ENCODE measurements at places on chromosomes 13 and 19. TPM values are rescaled to one million over a fixed set of nuclear protein-coding genes. Genes with fewer than 3 reads are reported as not detected.

DNA sequence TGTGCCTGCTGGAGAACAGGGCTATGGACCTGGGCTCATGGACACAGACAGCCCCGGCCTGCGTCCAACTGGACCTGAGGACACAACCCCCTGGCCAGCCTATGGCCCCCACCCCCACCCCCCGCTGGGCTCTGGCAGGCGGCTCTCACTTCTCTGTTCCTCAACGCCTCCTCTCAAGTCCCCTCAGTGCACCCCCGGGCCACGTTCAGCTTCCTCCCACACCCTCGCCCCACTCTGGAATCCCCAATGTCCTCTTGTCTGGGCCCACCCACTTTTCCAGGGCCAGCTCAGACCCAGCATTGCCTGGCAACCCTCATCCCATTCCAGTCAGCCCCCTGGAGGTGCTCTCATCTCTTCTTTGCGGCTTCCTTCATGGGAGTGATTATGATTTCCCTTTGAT is 130.2 kb upstream of the SPACA7 start:
- no peak overlapping the region for H3K4me3 ChIP-seq
- H3K36me3 ChIP-seq: no peaks in the 10 kb centered on the region
- DNase-seq: peak; percentile 50
- H3K4me1 ChIP-seq: no peaks in the 10 kb centered on the region
- H3K27me3 ChIP-seq: no peaks in the 10 kb centered on the region
- H3K27ac ChIP-seq: no peak overlapping the region

ZIC2 gene
- not detected for total RNA-seq

- no peak overlapping the region for H3K4me3 ChIP-seq
- H3K27me3 ChIP-seq: peaks cover 60% of the 10 kb centered on the region
- H3K4me1 ChIP-seq: no peaks in the 10 kb centered on the region
- no peak overlapping the region for H3K27ac ChIP-seq
Measured at GRCh38 chr19:29532097-29532496, 6.3 kb downstream of the VSTM2B start.

DNA sequence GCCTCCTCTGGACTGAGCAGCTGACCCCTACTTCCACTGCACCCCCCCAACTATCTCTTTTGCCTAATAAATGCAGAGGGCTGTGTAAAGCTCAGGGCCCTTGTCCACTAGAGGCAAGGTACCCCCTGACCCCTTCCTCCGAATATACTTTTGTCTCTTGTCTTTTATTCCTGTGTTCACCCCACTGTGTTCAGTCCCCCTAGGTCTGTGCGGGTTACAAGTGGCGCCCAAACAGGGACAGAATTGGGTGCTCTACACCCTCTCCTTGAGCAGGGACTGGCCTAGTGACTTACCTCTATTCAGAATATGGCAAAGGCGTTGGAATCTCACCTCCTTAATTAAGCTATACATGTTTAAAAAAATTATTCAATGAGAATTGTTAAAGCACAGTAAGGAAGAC is 15.0 kb downstream of the ZNF350 start:
- no peak for DNase-seq
- H3K4me3 ChIP-seq: no peak overlapping the region
- H3K27ac ChIP-seq: no peak overlapping the region
- H3K27me3 ChIP-seq: no peaks in the 10 kb centered on the region
- peaks cover 76% of the 10 kb centered on the region for H3K36me3 ChIP-seq
- no peaks in the 10 kb centered on the region for H3K4me1 ChIP-seq

GRCh38 chr13:44274771-44275205 is 98.8 kb upstream of the SERP2 start:
- DNase-seq: no peak
- H3K27ac ChIP-seq: peak overlapping the region; percentile 84
- no peaks in the 10 kb centered on the region for H3K27me3 ChIP-seq

DNA sequence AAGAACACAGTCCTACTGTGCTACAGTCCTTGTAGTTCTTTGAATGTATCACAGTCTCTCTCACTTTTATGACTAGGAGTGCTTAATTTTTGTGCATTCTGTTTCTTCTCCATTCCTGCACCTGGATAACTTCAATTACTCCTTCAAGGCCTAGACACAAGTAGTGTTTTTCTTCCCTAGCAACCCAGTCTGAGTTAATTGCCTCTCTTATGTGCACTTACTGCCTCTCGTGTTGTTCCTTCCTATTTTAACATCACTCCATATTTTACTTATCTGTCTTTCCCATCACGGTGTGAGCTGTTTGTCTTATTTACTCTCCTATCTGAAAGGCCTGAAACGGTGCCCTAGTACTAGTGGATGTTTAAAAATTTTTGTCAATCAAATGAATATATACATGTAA is 101.5 kb downstream of the HS6ST3 start:
- no peaks in the 10 kb centered on the region for H3K27me3 ChIP-seq
- peak overlapping the region; percentile 8 for H3K27ac ChIP-seq
- H3K4me1 ChIP-seq: no peaks in the 10 kb centered on the region
- DNase-seq: no peak
- no peak overlapping the region for H3K4me3 ChIP-seq

GRK1 gene
- not detected for total RNA-seq

IGFL2 gene
- total RNA-seq: not detected

- H3K4me3 ChIP-seq: peak overlapping the region; percentile 2
- H3K36me3 ChIP-seq: no peaks in the 10 kb centered on the region
- no peak overlapping the region for H3K27ac ChIP-seq
- DNase-seq: no peak
- peaks cover 31% of the 10 kb centered on the region for H3K4me1 ChIP-seq
Measured at GRCh38 chr19:48498595-48499311, 12.9 kb downstream of the LMTK3 start.

- no peaks in the 10 kb centered on the region for H3K36me3 ChIP-seq
- DNase-seq: no peak
- no peak overlapping the region for H3K27ac ChIP-seq
- no peak overlapping the region for H3K4me3 ChIP-seq
- no peaks in the 10 kb centered on the region for H3K27me3 ChIP-seq
Measured at GRCh38 chr13:60318186-60318585, 78.8 kb upstream of the TDRD3 start.

DNA sequence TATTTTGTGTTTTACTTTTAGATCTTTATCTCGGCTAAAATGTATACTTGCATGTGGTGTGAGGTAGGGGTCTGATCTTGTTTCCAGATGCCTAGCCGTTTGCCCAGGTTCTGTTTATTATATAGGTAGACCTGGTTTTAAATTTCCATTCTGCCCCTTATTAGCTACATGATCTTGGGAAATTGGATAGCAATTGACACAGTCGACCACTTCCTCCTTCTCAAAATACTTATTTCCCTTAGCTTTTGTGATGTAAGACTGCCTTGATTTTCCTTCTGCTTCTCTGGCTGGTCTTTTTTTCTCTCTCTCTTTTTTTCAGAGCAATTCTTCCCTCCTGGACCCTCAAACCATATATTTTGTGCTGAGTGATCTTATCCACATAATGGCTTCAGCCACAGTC is 3.0 kb upstream of the PGLYRP1 start:
- no peak for DNase-seq
- no peak overlapping the region for H3K4me3 ChIP-seq
- H3K4me1 ChIP-seq: no peaks in the 10 kb centered on the region
- no peaks in the 10 kb centered on the region for H3K36me3 ChIP-seq
- H3K27ac ChIP-seq: no peak overlapping the region
- peaks cover 11% of the 10 kb centered on the region for H3K27me3 ChIP-seq

DNA sequence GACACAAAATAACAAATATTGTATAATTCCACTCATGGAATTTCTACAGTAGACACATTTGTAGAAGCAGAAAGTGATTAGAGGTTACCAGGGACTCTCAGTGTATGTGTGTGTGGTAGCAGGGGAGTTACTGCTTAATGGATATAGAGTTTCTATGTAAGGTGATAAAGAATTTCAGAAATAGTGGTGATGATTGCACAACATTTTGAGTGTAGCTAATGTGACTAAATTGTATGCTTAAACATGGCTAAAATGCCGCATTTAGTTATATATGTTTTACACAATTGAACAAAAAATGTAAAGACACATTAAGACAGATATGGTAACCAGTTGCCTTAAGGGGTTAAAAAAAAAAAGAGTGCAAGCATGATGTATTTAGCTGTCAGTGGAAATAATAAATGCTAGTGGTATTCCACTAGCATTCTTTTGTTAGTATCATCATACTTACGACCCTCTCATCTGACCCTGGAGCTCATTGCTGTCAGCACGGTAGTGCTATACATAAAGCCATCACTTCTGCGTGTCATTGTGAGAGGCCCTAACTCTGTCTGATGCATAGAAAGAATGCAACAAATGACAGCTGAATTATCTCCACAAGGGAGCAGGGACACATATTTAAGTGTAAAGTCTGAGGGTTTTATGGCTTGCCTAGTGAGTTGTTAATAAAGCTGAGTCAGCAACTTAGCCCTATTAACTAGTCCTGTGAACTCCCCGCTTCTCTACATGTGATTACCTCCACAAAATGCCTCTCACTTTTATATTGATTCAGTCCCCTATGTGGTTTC is 134.1 kb upstream of the RXFP2 start:
- no peak overlapping the region for H3K27ac ChIP-seq
- no peaks in the 10 kb centered on the region for H3K27me3 ChIP-seq
- no peak for DNase-seq
- no peaks in the 10 kb centered on the region for H3K36me3 ChIP-seq

DNA sequence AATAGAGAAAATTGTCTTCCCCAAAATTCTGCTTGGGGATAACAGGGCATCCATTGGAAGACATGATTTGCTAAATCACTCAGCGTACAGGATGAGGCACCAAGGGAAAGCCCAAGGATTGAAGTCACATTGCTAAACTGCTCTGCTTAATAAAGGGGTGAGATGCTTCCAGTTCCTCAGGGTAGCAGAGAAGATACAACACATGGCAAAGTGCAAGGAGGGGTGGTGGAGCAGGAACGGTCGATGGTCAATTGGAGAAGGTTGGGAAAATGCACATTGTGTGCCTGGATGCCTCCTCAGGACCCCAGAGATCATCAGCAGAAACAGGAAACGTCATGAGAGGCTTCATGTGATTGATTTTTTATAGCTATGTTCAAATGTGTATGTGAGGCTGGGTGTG is 116.3 kb upstream of the SOX1 start:
- no peaks in the 10 kb centered on the region for H3K4me1 ChIP-seq
- H3K4me3 ChIP-seq: no peak overlapping the region
- no peak for DNase-seq
- no peak overlapping the region for H3K27ac ChIP-seq
- peaks cover 18% of the 10 kb centered on the region for H3K27me3 ChIP-seq

DNA sequence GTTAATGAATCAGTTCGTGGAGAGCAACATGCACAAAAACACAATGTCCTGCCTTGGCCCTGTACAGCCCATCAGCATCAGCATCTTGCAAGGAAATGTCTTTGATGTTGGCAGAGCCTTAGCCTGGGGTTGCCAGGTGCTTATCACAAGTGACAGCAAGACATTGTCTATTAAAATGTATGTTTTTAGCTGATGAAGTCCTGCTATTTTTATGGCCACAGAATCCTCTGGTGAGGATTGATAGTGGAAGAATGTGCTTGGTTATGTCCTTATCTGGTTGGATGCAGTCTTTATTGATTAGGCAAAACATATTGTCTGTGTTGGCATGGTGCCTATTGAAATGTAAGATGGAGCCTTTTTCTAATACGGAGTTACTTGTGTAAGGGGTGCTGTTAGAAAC is 1427.0 kb upstream of the MIR17HG start:
- H3K4me3 ChIP-seq: no peak overlapping the region
- no peak for DNase-seq
- no peak overlapping the region for H3K27ac ChIP-seq
- no peaks in the 10 kb centered on the region for H3K4me1 ChIP-seq

CLASRP gene
- 61.9 TPM for total RNA-seq

GRCh38 chr19:35081201-35081600 is 34.4 kb upstream of the FXYD3 start:
- H3K4me1 ChIP-seq: no peaks in the 10 kb centered on the region
- H3K27me3 ChIP-seq: no peaks in the 10 kb centered on the region
- no peaks in the 10 kb centered on the region for H3K36me3 ChIP-seq
- DNase-seq: no peak

C19orf85 gene
- total RNA-seq: not detected

FREM2 gene
- total RNA-seq: 2.1 TPM

FGF9 gene
- 0.36 TPM for total RNA-seq

SPACA6 gene
- 45.7 TPM for total RNA-seq

GRCh38 chr19:16418597-16418962 is 53.2 kb downstream of the EPS15L1 start:
- no peaks in the 10 kb centered on the region for H3K27me3 ChIP-seq
- H3K4me3 ChIP-seq: no peak overlapping the region
- peaks cover 11% of the 10 kb centered on the region for H3K36me3 ChIP-seq
- no peak overlapping the region for H3K27ac ChIP-seq

IL27RA gene
- total RNA-seq: 2.5 TPM

DNA sequence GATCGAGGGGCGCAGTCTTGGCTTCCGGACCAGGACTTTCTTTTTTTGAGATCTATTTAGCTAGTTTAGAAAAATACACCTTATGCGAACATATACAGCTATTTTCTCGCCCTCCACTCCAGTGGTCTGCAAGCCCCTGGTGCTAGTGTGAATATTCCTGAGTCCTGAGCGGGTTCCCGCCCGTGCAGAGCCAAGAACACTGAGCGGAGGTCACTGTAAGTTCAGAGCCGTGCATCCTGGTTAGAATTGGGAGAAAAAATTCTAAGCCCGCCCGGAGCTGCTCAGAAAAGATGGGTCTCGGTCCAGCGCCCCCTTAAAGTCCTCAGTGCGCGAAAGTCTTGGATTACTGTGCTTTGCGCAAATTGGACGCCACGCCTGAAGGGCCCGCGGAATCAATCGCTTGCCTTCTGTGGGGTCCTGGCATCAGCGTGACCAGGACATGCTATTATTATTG is 117.7 kb downstream of the KCNRG start:
- no peak for DNase-seq
- no peaks in the 10 kb centered on the region for H3K36me3 ChIP-seq
- peaks cover 63% of the 10 kb centered on the region for H3K27me3 ChIP-seq
- no peak overlapping the region for H3K4me3 ChIP-seq
- H3K4me1 ChIP-seq: peaks cover 21% of the 10 kb centered on the region
- H3K27ac ChIP-seq: no peak overlapping the region

DNA sequence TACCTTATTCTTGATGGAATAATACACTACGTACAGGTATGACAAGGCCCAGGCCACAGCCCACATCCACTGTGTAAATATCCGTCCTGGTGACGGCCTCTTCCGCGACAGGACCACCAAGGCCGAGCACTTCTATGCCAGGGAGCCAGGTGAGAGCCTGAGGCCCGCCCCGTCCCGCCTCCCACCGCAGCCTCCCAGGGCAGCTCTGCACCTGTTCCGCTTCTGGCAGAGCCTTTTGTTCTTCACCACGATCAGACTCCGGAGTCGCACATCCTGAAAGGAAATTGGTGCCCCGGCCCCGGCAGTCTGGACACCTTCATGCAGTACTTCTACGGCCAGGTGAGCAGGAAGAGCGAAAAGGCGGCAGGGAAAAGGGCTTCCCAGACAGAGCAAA is 10.6 kb upstream of the ZNF358 start:
- no peaks in the 10 kb centered on the region for H3K36me3 ChIP-seq
- no peak overlapping the region for H3K27ac ChIP-seq
- no peak for DNase-seq
- peaks cover 31% of the 10 kb centered on the region for H3K4me1 ChIP-seq
- H3K27me3 ChIP-seq: peaks cover 5% of the 10 kb centered on the region
- H3K4me3 ChIP-seq: no peak overlapping the region

ZNF667 gene
- 6.9 TPM for total RNA-seq

- DNase-seq: no peak
- no peak overlapping the region for H3K27ac ChIP-seq
- no peaks in the 10 kb centered on the region for H3K27me3 ChIP-seq
- peaks cover 7% of the 10 kb centered on the region for H3K4me1 ChIP-seq
- H3K4me3 ChIP-seq: no peak overlapping the region
- H3K36me3 ChIP-seq: peaks cover 15% of the 10 kb centered on the region
Measured at GRCh38 chr19:3494051-3494450, 6.4 kb downstream of the DOHH start.

- H3K4me1 ChIP-seq: peaks cover 4% of the 10 kb centered on the region
- peaks cover 46% of the 10 kb centered on the region for H3K36me3 ChIP-seq
- H3K4me3 ChIP-seq: no peak overlapping the region
- H3K27ac ChIP-seq: no peak overlapping the region
- peak; percentile 57 for DNase-seq
Measured at GRCh38 chr19:6018786-6019185, 40.8 kb upstream of the RANBP3 start.

Measured in sigmoid colon (tissue), 7 donors.